ENCODE measurements at places on chromosomes 13 and 19. TPM values are rescaled to one million over a fixed set of nuclear protein-coding genes. Genes with fewer than 3 reads are reported as not detected.

Gene CD70
- 85.5 TPM for total RNA-seq

Gene SPACA6
- total RNA-seq = 10.9 TPM

DNA sequence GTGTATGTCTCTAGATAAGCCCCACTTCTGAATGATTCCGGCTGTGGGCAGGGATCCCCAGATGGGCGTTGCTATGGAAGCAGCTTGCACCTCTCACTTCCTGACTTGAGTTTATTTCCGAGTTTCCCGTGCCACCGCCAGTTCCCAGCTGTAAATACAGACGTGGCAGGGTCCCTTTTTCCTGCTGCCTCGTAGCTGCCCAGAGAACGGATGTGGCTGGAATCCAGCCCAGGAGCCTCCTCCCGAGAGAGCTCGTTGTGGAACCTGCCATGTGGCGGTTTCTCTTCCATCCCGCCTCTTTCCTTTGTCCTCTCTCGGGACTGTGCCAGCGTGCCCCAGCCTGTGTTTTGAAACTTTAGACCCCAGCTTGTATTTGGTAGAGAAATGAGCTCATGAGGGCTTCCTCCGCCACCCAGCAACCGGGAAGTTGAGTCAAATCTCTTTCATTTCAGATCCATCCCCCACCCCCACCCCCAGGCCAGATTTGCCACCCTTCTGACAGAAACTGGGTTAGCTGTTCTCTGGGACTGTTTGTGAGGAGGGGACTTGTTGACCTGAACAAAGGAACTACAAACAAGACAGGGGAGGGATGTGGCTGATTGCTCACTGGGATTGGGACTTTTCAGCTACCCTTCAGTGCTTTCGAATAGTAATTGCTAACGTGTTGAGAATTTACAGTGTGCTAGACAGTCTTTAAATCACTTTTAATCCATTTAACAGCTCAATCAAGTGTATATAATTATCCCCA lies 96.6 kb downstream of the SIPA1L3 start:
- H3K4me3 ChIP-seq = no peak overlapping the region
- H3K27ac ChIP-seq = no peak overlapping the region
- no peaks in the 10 kb centered on the region for H3K4me1 ChIP-seq
- DNase-seq = no peak
- no peaks in the 10 kb centered on the region for H3K36me3 ChIP-seq

Gene HSPBP1
- total RNA-seq = 59.3 TPM

DNA sequence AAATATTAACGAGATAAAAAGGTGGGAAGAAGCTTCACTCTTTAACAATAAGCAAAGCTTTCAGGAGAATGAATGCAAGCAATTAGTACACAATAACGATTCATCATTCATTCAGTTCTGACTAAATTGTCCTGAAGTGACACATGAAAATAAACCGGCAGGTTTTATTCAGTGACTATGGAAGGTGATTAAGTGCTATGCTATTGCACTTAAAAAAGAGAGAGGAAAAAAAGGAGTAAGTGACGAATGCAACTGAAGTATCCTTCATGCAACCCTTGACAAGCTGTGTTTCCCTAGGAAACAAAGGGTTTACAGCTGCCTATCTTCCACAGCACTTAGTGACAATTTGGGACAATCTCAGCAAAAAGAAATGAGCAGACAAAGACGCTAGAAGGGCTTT lies 1.4 kb downstream of the LIG4 start:
- peak overlapping the region; percentile 71 for H3K4me3 ChIP-seq
- peak overlapping the region; percentile 75 for H3K27ac ChIP-seq
- H3K4me1 ChIP-seq = peaks cover 28% of the 10 kb centered on the region
- peaks cover 23% of the 10 kb centered on the region for H3K36me3 ChIP-seq

Gene SLITRK5
- total RNA-seq = not detected

DNA sequence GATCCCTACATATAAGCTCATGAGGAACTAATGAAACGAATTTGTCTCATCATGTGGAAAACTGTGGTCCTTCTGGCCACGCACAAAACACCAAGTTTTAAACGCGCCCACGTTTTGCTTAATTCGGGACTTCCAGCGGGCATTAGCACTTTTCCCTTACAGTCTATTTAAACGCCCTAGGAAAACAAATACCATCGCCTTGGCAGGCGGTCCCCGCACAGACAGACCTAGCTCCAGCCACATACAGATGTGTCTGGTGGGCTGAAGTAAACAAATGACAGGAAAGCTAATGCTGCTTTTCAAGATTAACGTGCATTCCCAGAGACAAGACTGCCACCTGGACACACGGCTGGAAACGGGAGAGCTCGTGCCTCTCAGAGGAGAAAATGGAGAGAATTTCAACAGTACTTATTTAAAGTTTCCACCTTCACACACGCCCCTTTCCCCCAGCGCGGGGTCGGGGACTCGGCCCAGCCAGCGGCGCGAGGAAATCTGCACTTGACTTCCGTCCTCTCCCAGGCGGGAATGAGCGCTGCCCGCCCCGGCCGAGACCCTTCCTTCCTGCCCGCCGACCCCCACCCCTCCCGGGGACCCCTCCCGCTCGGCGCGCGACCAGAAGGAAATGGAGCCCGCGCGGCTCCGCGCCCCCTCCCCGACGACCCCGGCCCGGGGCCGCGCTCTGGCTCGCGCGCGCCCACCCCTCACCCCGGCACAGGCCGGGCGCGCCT lies 931 bp downstream of the USP12 start:
- H3K27me3 ChIP-seq = no peaks in the 10 kb centered on the region
- H3K4me3 ChIP-seq = peak overlapping the region; percentile 99
- H3K27ac ChIP-seq = peak overlapping the region; percentile 99
- H3K36me3 ChIP-seq = peaks cover 8% of the 10 kb centered on the region
- H3K4me1 ChIP-seq = peaks cover 57% of the 10 kb centered on the region

GRCh38 chr19:43420954-43421353 lies 6.3 kb downstream of the TEX101 start:
- H3K27me3 ChIP-seq = peaks cover 11% of the 10 kb centered on the region
- H3K4me3 ChIP-seq = no peak overlapping the region
- H3K36me3 ChIP-seq = no peaks in the 10 kb centered on the region
- no peaks in the 10 kb centered on the region for H3K4me1 ChIP-seq

DNA sequence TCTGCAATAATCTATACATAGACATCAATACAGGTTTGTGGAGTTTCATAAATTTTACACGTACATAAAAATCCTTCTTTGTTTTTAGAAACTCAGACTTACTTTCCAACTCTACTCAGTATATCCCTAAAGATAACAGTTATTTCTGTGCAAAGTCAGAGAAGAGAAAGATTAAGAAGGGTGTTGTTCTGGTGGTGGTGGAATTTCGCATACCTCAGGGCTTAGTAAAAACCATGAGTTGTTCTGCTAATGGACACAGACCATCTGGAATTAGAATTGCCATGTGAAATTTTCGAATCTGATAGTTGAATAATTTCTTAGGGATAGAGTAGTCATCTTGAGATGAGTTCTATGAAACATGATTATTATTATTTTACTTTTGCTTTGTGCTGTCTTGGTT lies 102.7 kb downstream of the ZAR1L start:
- H3K27me3 ChIP-seq = no peaks in the 10 kb centered on the region
- H3K27ac ChIP-seq = no peak overlapping the region
- H3K4me3 ChIP-seq = no peak overlapping the region
- no peaks in the 10 kb centered on the region for H3K4me1 ChIP-seq
- H3K36me3 ChIP-seq = peaks cover 8% of the 10 kb centered on the region

DNA sequence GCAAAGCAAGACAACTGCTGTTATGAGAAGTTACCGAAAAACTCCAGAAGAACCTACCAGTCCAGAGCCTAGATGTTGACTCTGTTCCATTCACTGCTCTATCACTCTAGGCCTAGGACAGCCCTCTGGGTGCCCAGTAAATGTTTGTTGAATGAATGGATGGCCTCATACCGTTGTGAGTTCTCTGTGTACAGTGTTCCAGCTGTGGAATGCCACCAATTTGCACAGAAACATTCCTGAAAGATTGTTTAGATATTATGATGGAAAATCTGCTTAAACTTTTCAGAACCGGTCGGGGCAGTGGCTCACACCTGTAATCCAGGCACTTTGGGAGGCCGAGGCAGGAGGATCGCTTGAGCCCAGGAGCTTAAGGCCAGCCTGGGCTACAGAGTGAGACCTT lies 1.3 kb upstream of the FBL start:
- peaks cover 2% of the 10 kb centered on the region for H3K27me3 ChIP-seq
- peaks cover 31% of the 10 kb centered on the region for H3K4me1 ChIP-seq
- H3K36me3 ChIP-seq = peaks cover 16% of the 10 kb centered on the region
- no peak overlapping the region for H3K27ac ChIP-seq
- no peak for DNase-seq
- H3K4me3 ChIP-seq = no peak overlapping the region

Gene BEST2
- 0.11 TPM for total RNA-seq

DNA sequence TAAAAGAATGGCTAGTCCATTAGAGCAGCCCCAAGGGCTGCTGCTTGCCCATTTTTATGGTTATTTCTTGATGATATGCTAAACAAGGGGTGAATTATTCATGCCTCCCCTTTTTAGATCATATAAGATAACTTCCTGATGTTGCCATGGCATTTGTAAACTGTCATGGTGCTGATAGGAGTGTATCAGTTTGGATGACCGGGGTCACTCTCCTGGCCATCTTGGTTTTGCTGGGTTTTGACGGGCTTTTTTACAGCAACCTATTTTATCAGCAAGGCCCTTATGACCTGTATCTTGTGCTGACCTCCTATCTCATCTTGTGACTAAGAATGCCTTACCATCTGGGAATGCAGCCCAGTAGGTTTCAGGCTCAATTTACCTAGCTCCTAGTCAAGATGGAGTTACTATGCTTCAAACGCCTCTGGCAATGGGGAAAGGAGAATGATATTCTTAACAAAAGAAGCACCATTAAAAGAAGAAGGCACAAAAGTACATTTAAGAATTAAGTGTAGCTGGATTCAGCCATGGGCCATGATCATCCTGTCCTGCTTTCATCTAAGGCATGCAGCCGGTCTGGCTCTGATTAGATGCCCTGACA lies 1156.0 kb downstream of the PCDH9 start:
- no peak overlapping the region for H3K27ac ChIP-seq
- H3K36me3 ChIP-seq = no peaks in the 10 kb centered on the region
- no peaks in the 10 kb centered on the region for H3K27me3 ChIP-seq
- DNase-seq = no peak
- H3K4me3 ChIP-seq = no peak overlapping the region
- H3K4me1 ChIP-seq = no peaks in the 10 kb centered on the region

GRCh38 chr13:21018220-21018619 lies 43.2 kb downstream of the LATS2 start:
- no peaks in the 10 kb centered on the region for H3K27me3 ChIP-seq
- no peak overlapping the region for H3K27ac ChIP-seq
- no peaks in the 10 kb centered on the region for H3K36me3 ChIP-seq
- no peak overlapping the region for H3K4me3 ChIP-seq

Gene ZNF610
- total RNA-seq = 0.50 TPM

Gene BSG
- total RNA-seq = 304 TPM

- peaks cover 36% of the 10 kb centered on the region for H3K36me3 ChIP-seq
- no peaks in the 10 kb centered on the region for H3K27me3 ChIP-seq
- no peaks in the 10 kb centered on the region for H3K4me1 ChIP-seq
Observed at GRCh38 chr13:28239374-28239773, 101.0 kb downstream of the PAN3 start.

DNA sequence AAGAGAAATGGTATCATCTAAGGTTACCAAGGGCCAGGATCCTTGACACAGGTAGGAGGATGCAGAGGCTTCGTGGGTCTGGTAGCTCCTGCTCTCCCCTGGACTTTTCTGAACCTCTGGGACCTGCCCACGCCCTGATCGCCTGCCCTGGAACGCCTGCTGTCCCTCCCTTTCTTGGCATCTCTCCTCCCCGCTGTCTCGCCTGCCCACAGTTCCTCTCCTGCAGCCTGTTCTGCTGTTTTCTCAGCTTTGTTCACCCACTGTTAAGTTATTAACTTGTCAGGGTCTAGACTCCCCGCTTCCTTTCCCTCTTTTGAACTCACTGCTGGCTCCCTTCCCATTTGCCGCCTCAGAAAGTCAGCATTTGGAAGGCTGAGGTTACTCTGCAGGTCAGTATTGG lies 19.8 kb downstream of the SERP2 start:
- no peak overlapping the region for H3K27ac ChIP-seq
- no peak overlapping the region for H3K4me3 ChIP-seq
- H3K4me1 ChIP-seq = no peaks in the 10 kb centered on the region
- no peak for DNase-seq
- H3K36me3 ChIP-seq = no peaks in the 10 kb centered on the region
- H3K27me3 ChIP-seq = peaks cover 9% of the 10 kb centered on the region
